Gastrocnemius medialis (tissue), 4 donors: ENCODE measurements at places on chromosomes 5 and 9. TPM values are rescaled to one million over a fixed set of nuclear protein-coding genes. Genes with fewer than 3 reads are reported as not detected.

The DDX4 gene
- total RNA-seq, result not detected

The FCN1 gene
- 0.46 TPM for total RNA-seq

The IL5 gene
- total RNA-seq, result not detected

The EFNA5 gene
- total RNA-seq, result 0.15 TPM

The CARTPT gene
- total RNA-seq, result not detected

The SELENOP gene
- 248 TPM for total RNA-seq

The PROP1 gene
- total RNA-seq, result not detected

- no peak for DNase-seq
Measured at GRCh38 chr5:176384366-176384930, 4.0 kb downstream of the NOP16 start.

- no peak for DNase-seq
Measured at GRCh38 chr9:130229759-130230158, 35.8 kb upstream of the HMCN2 start.

DNA sequence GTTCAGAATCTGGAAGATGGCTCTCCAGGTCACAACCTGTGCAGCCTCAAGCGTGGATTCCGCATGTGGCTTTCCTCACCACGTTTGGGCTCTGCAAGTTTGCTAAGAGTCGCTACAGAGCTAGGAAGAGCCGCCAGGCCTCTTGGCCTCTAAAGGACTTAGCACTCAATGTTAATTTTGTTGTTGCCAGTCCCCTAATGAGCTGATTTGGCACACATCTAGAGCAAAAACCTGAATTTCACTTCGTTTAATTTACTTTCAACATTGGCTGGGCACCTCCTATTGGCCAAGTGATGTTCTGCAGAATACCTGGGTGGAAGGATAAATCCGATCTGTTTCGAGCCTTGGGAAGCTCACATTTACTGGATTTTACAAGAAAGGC lies 65.8 kb upstream of the UNC5A start:
- no peak for DNase-seq

DNA sequence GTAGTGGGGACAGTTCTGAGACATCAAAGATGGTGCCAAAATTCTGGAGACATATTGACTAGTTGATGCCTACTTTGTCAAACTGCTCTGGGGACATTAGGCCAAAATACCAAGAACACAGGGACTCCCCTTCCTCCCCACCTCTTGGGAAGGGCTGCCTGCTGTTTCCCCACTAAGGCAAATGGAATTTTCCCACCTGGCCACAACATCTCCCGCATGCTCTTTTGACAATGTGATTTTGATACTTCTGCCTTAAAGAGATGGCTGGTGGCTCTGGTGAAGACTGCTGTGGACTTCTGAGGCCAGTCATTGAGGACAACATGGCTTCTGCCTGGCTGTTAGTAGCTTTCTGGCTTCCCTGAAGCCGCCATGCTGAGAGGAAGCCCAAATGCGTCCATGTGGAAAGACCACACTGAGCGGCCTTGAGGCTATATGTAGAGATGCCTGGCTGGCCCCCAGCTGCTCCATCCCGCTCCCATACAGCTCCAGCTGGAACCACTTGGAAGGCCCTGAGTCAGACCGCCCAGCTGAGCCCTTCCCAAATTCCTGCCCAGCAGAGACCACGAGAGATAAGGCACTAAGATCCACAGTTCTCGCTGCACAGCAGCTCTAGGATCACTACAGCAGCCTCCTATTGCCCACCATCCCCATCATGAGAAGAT lies 226.7 kb downstream of the SYK start:
- DNase-seq, result no peak

GRCh38 chr9:93657331-93658111 lies 81.1 kb downstream of the PHF2 start:
- DNase-seq, result no peak

GRCh38 chr5:42720251-42720650 lies 36.4 kb upstream of the CCDC152 start:
- DNase-seq, result no peak

DNA sequence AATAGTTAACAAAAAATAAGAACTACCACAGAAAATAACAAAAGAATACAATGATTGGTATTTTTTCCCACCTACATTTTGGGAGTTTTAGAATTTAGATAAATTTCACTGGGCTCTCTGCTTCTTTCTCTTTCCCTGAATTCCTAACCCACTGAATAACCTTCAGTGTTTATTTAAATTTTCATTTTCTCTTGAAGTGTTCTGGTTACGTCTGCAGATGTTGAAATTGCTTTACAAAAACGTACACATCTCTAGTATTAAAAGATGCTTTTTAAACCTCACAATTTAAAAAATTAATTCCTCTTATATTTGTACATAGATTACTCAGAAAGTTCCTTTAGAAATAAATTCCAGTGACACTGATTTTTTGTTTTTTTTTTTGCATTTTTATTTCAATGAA lies 158.7 kb upstream of the TUT7 start:
- no peak for DNase-seq

GRCh38 chr9:136584934-136585333 lies 39.1 kb upstream of the NOTCH1 start:
- DNase-seq, result no peak

GRCh38 chr5:123132316-123132715 lies 43.3 kb downstream of the PRDM6 start:
- no peak for DNase-seq

DNA sequence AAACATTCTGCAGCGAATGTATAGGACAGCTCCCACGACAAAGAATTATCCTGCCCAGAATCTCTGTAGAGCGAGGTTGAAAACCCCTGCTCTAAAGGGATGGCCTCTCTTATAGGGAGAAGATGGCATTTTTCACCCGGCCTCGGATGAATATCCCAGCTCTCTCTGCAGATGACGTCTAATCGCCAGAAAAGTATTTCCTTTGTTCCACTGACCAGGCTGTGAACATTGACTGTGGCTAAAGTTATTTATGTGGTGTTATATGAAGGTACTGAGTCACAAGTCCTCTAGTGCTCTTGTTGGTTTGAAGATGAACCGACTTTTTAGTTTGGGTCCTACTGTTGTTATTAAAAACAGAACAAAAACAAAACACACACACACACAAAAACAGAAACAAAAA lies 17.4 kb upstream of the RARS1 start:
- DNase-seq, result no peak

- DNase-seq, result no peak
Measured at GRCh38 chr5:59097712-59098111, 514.8 kb downstream of the RAB3C start.

- no peak for DNase-seq
Measured at GRCh38 chr9:68919661-68920060, 94.3 kb downstream of the PRKACG start.

DNA sequence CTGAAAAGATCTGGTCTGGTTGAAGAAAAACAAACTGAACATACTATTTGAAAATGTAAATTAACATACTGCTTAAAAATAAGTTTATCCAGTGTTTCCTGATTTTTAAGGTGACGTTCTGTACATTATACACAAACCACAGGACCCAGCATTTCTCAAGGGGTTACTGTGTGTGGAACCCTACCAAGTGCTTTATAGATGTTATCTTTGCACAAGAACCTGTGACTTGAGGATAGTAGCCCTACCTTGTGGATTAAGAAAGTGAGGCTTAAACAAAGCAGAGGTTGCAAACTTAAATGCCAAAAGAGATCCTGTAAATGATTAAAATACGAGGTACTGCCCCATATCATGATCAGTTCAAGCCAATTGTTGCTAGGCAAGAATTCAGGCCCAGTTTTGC lies 4.7 kb downstream of the KLF9 start:
- no peak for DNase-seq
